ENCODE measurements at places on chromosomes 13 and 19.

GRCh38 chr13:75550159-75550567 lies 572 bp downstream of the UCHL3 start:
- no peak for DNase-seq

DNA sequence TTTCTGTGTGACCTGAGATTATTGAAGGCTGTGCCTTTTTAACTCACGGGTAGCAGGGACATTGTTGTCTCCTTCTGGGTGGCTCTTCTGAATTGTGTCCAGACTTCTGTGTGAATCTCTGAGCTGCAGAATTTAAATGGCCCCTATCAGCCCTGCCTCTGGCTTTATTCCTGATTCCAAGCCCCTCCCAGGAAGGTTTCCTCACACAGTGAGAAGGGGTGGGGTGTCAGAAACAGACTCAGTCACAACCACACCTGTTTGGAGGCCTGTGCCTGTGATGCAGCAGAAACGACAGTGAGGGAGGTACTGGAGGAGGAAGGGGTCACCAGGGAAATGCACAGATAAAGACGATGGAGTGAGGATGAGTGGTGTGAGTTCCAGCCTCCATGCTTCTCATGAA lies at the start of gene CLC:
Gene CLC, minus strand, starts transcription at position 139 of the 400 bp plus-strand sequence. Its CDS starts 77 bp downstream, at position 62.
- DNase-seq, result no peak

DNA sequence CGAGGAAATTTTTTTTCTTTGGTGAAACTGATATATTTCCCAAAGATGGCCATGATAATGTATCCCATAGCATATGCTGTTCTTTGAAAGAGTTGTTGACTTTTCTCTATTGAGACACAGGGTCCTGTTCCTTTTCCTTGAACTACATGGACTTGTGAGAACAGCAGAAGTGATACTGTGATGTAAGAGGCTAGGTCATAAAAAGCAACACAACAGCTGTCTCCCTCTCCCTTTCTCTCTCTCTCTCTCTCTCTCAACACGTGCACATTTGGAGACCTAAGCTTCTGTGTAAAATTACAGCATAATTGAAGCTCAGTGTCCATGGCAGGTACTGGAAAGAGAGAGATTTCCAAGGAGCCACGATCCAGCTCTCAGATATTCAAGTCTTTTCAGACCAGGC lies 1712.4 kb downstream of the EFNB2 start:
- DNase-seq, result no peak

GRCh38 chr13:22227895-22228294 lies 557.0 kb downstream of the FGF9 start:
- DNase-seq, result no peak

DNA sequence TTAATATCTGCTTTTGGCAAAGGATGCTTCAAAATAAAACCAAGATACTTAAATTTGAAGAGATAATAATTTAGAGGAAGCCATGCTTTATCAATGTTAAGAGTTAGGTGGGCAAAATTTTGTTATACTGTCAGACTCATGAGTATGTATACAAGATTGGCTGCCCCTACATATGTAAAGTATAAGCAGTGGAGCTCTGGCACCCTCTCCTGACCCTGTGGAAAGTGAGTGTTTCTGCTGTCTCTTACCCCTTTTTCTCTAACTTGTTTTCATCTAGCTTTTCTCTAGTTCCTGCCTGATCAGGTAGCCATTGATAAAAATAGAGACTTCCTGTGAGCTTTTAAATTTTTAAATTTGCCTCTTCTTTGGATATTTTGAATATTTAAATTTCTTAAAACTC lies 710.9 kb upstream of the SPRY2 start:
- no peak for DNase-seq

GRCh38 chr19:11410682-11411081 lies 8.4 kb downstream of the RGL3 start:
- no peak for DNase-seq

- no peak for DNase-seq
Measured at GRCh38 chr13:96519380-96519779, 429.5 kb downstream of the HS6ST3 start.

DNA sequence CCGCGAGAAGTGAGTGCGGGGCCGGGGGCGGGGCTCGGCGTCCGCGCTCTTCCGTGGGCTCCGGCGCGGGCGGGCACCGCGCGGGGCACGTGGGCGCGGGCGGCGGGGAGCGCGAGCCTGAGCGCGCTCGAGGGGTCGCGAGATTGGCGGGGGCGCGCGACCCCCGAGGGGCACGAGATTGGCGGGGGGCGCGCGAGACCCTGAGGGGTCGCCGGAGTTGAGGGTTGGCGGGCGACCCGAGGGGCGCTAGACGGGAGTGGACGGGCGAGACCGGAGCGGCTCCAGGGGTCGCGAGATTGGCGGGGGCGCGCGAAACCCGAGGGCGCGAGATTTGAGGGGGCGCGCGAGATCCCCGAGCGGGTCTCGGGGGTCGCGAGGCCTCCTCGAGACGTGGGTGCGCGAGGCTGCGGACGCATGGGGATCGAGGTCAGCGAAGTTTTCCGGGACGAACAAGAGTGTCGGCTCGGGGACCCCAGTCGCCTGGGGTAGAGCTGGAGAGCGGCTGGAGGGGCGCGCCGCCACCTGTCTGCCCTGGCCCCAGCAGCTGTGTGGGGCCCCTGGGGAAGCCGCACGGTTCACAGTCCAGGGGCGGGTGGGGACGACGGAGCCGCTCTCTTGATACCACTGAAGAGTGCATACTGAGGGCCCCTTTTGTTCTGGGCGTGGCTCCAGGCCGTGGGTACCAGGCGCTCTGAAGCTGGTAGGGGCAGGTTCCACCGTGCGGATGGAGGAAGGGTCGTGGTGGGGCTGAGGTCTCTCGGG lies 682 bp downstream of the SSBP4 start:
- DNase-seq, result no peak

Data from activated gamma-delta T cell treated with anti-CD3 and anti-CD28 coated beads, Interleukin-2, amount 50 U/mL, for 16 hours (primary cell).